ENCODE measurements at places on chromosomes 5 and 9.

GRCh38 chr5:65482736-65483545, 1.2 kb upstream of the ADAMTS6 start:
- DNase-seq: no peak

GRCh38 chr9:31275419-31275818, 1109.0 kb upstream of the ACO1 start:
- DNase-seq: no peak

DNA sequence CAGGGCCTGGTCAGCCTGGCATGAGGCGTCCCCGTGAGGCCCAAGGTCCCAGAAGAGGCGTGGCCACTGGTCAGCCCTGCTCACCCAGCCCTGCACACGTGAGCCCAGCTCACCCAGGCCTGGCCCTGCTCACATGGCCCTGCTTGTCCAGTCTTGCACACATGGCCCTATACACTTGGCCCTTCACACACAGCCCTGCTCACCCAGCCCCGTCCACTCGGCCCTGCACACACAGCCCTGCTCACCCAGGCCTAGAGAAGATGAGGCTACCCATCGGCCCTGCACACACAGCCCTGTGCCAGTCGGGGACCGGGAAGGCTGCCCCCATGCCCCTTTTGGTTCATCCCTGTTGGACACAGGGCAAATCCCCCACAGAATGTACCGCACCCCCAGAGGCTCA, 28.4 kb downstream of the ZDHHC11B start:
- DNase-seq: no peak

DNA sequence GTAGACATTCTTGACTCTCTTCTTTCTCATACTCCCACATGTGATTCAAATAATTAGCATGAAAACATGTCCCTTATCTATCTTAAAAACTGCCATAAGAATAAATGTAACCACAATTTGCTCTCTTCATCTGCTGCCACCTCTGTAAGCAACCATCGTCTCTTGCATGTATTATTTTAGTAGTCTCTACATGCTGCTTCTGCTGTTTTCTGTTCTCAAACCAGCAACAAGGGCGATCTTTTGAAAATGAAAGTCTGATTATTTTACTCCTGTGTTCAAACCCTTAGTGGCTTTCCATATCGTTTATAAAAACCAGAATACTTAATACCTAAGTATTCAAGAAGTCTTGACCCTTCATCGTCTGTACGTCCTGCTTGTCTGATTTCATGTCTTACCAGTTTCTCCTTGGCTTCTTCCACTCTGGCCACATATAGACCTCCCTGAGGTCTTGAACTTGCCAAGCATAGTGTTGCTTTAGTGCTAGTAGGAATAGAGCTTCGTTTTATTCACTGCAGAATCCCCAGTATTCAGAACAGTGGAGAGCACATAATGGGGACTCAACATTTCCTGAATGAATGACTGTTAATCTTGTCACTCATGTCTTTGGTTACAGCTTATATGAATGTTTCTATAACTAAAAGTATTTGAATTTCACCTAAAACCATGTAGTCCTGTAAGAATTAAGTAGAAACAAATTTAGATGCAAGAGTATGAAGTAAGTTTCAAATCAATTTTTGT, 10.6 kb downstream of the CDC42SE2 start:
- no peak for DNase-seq
